ENCODE measurements at places on chromosomes 5 and 9.

DNA sequence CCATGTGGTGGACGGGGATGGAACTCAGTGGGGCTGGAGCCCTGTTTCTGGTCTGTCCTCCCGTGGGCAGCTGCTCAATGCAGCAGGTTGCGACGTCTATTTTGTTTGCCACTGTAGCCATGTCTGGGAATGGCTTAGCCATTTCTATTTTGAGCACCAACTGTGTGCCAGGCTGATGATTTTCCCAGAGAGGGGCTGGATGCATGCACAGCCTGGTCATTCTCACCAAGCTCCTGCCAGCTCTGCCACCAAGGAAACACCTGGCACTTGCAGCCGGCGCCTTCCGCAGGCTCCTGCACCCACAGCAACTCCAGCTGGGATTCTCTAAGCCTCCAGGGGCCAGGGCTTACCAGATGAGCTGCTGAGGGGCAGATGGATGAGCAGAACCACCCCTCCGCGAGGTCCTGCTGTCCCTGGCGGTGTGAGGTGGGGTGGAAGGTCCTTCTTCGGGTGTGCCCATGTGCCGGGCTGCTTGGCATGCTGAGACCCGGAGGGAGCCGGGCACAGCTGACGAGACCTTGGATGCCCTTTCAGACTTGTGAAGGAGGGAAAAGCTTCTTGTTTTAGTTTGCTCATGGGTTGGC, 151.2 kb downstream of the RXRA start:
- DNase-seq, result no peak

GRCh38 chr5:93819668-93820067, 78.3 kb upstream of the POU5F2 start:
- DNase-seq, result no peak

DNA sequence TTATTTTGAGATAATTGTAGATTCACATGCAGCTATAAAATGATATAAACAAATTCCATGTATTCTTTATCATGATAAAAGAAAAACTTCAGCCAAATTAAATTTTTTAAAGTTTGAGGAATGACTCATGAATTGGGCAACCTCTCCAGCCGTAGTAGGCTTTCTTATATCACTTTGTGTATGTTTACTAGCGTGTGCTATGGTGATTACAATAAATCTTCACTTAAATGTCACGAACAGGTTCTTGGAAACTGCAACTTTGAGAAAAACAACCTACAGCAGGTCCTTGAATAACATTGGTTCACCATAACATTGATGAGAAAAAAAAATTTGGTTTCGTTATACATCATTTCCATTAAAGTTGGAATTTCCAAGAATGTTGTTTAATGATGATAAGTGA, 730.9 kb upstream of the TYRP1 start:
- no peak for DNase-seq

DNA sequence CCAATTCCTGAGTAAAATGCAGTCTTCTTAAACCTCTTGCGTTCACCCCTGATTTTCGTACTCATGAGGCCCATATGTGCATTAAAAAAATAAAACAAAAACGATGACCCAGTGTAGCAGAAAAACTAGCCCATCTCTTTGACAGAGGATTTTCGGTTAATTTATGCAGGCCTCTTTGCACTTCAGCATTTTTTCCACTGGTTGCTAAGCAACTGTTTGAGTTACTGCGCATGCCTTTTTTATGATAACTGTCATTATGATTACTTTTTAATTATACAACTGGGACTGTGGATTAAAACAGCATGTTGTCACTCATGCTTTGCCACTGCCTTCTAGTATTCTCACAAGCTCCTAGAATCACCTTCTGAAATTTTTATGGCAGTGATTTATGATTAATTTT, 165.0 kb downstream of the SMARCA2 start:
- DNase-seq, result no peak

- DNase-seq, result no peak
Observed at GRCh38 chr5:75523275-75523674, 11.6 kb downstream of the POLK start.

DNA sequence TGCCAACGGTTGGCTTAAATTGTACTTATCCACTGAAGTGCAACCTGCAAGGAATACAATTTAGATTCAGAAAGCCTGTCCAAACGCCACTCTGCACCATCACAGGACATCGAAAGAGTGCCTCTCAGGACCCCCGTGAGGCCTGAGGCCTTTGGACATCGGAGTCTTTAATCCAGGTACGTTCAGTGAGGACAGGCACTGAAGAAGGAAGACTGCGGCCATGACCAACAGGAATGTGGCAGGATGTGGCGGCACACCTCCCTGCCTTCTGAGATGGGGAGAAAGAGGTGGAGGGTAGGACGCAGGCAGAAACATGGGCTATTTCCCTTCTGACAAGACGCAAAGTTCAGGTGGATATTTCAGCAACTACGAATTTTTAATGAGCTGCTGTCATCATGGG, 205.8 kb downstream of the FANCC start:
- DNase-seq, result no peak
